ENCODE measurements at places on chromosomes 12 and 14.

DNA sequence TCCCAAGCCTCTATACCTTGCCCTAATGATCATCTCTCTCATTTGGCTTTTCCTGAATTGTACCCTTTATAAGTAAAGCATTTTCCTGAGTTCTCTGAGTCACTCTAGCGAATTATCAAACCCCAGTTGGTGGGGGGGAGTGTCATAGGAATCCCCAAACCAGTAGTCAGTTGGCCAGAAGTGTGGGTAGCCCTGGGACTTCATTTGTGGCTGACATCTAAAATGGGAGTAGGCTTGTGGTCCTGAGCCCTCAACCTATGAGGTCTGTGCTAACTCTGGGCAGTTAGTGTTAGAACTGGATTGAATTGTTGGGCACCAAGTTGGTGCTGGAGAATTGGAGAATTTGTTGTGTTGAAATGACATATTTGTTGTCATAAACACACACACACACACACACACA lies 91.3 kb downstream of the BBS10 start:
- DNase-seq, result no peak

- no peak for DNase-seq
Observed at GRCh38 chr12:120628919-120629318, 11.5 kb upstream of the CABP1 start.

- DNase-seq, result no peak
Observed at GRCh38 chr12:60333461-60333860, 737.6 kb downstream of the SLC16A7 start.

DNA sequence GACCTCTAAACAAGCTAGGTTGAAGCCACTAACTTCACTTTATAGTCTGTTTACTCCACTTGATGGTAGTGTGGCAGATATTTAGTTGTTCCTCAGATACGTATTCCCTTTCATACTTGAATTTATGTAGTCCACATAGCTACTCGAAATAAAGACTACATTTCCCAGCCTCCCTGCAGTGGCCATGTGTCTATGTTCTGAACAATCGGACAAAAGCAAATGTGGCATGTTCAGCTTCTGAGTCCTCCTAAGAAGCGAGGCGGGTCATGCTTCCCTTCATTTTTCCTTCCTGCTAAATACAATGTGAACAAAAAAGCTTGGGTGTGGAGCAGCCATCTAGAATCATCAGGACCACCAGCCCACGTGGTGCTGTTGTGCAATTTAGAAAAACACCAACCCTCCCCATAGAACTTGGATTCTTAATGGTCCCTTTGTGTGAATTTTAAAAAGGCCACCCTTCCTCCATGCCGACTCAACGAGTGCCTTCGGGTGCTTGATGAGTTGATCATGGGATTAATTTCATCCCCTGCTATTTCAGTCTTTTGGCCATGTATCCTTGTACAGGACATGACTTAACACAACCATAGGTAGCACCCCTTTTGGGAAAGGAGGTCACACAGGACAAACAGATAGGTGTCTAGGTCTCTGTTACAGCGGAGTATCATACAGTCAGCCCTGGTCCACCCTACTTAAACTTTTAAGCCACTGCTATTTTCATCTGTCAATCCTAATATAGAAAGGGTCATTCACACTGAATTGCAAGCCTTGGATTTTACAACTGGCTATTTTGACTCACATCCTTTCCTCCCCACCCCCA lies 60.7 kb downstream of the ZFC3H1 start:
- DNase-seq, result peak; percentile 3

- DNase-seq, result no peak
Observed at GRCh38 chr12:100345020-100345767, 11.7 kb upstream of the SLC17A8 start.

DNA sequence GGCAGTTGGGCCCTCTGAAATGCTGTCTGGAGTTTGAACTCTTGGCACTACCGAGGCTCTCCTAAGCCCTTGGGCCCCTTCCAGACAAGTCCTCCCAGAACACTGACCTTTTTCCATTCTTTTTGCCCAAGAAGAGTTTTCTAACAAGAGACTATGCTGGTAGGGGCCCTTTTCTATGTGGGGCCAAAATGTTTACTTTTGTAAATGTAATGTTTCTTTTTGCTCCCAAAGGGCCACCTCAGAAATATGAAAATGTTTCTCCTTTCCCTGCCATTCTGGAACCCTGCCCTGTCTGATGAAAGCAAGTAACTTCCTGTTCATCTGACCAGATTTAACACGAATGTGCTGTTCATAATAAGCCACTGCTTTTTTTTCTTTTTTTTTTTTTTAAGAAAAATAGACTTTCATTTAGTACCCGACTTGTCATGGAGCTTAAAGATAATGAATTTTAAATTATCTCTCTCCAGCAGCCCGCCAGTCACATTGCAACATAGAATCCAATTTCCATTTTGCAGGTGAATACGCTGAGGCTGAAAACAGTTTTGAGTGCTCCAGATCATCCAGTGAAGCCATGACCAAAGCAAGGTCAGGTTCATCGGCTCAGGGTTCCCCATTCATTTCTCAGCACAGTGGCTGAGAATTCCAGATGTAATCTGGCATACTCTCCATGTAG lies 169.9 kb downstream of the DPF3 start:
- peak; percentile 25 for DNase-seq

DNA sequence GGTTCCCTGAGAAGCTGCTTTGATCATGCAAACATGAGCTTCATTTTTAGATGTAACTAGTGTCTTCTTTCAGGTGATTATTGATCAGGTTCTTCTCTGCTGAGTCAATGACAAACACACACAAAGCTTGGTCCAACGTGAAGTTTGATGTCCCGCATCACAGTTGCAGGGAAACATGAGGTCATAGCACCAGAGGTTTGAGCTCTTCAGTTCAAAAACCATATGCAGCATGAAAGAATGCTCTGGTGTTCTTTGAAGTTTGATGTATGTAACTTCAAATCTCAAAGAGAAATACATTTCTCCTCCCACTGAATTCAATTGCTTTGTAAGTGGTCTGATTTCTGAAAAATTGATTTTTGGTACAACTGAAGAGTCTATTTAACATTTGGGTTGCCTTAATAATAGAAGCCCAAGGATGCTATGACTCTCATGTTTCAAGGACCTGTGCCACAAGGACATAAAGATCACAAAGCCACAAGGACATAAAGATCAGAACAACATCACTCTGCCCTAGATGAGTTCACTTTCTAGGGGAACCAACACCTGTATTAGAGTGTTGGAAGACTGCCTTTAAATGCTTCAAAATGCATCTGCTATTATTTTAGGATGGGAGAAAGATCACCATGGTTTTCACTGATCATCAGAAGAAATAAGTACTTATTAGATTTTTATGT lies 31.1 kb upstream of the AMIGO2 start:
- DNase-seq, result no peak

- DNase-seq, result peak; percentile 83
Observed at GRCh38 chr14:74326369-74327152, 21.7 kb upstream of the VRTN start.

DNA sequence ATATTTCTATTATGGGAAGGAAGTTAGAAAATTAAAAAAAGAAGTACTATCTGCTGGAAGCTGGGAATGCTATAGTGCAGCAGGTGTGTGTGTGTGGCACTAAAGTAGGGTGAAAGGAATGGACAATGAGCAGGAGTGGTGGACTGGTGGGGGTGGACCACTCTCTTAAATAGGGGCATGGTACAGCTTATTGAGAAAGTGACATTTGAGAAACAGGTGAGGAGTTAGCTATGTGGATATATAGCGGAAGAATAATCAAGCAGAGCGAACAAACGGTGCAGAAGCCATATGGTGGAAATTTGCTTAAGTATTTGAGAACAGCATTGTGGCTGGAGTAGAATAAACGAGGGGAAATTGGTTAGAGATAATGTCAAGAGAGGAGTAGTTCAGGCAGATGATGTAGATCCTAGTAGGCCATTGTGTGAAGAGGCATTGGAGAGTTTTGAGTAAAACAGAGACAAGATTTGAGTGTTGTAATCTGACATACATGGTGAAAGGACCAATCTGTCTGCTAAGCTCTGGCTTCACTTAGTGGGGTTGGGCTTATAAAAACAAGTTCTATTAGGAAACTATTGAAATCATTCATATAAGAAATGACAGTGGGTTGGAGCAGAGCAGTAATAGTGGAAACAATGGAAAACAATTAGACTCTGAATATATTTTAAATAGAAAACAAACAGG lies 149.2 kb upstream of the SYT10 start:
- no peak for DNase-seq

DNA sequence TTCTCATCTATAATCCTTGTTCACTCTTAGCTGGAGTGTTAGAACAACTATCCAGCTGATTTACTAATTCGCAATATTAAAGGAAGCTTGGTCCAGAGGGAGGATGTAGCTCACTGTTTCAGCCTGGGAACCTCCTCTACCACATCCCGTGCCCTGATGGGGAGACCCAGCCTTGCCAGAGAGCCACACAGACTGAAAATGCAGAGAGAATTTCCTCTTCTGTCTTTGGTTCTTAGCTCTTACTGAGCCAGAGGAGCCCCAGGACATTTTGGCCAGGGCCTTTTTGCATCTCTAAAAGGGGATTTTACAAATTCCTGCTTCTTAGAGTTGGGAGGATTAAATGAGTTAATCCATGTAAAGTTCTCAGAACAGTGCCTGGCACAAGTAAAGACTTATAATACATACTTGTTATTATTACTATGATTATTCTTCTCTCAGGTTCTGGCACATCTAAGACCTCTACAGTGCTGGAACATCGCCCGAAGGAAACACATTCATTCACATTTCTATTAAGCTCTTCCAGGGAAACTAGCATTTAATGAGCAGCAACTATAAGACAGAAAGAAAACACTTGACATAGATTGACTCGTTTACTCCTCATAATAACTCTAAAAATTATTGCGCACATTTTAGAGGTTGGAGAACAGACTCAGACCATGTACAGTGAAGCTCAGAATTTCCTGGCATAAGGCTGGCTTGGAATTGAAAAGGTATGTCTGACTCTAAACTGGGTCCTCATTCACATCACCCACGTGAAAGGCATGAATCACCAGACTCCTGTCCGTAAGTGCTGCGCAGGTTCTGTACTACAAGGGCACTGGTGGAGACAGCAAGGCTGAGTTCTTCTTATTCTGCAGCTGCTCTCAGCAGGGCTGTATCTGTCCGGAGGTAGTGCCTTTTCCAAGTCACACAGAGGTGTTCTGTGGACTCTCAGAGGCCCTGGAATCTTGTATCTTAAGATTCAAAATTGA lies 27.8 kb upstream of the AEBP2 start:
- DNase-seq, result peak; percentile 35

GRCh38 chr14:65686761-65687160 lies 274.2 kb downstream of the FUT8 start:
- DNase-seq, result no peak

GRCh38 chr12:3389986-3390385 lies 101.0 kb upstream of the PRMT8 start:
- DNase-seq, result peak; percentile 5

DNA sequence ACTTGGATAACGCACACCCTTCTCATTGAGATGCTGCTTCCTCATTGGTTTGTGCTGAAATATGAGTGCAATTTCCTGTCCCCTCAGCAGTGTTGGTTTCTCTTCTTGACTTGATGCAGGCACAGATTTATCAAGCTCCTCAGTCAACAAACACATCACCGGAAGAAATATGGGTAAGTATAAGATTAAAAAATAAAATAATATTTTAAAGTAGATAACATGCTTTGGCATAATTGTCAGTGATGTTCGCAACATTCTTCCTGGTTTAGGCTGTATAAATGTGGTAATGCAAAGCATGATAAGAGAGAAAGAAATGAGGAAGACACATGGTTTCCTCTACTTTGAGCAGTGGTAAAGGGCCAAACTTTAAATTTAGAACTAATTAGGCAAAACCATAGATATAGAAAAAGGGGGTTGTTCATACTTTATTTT lies at the start of gene GPR65:
Gene GPR65, plus strand, starts transcription at position 86 of the 432 bp plus-strand sequence. CDS start 5,713 bp downstream, outside the sequence.
- DNase-seq, result no peak

DNA sequence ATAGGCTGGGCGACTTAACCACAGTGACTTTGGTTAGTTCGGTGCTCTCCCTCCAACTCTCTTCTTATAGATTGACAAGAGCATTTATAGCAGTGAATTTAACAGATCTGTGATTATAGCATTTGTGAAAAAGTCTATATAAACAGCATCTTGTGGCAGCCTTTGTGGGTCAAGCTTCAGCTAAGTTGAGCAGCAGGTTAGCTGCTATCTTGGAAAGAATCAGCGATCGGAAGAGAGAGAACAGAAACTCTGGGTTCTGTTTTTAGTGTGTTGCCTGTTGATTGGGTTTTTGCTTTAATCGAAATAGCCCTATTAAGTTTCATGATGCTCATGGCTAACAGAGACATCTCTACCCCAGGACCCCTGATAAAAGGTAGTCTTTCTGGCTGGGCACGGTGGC lies 20.2 kb downstream of the EVL start:
- DNase-seq, result no peak

DNA sequence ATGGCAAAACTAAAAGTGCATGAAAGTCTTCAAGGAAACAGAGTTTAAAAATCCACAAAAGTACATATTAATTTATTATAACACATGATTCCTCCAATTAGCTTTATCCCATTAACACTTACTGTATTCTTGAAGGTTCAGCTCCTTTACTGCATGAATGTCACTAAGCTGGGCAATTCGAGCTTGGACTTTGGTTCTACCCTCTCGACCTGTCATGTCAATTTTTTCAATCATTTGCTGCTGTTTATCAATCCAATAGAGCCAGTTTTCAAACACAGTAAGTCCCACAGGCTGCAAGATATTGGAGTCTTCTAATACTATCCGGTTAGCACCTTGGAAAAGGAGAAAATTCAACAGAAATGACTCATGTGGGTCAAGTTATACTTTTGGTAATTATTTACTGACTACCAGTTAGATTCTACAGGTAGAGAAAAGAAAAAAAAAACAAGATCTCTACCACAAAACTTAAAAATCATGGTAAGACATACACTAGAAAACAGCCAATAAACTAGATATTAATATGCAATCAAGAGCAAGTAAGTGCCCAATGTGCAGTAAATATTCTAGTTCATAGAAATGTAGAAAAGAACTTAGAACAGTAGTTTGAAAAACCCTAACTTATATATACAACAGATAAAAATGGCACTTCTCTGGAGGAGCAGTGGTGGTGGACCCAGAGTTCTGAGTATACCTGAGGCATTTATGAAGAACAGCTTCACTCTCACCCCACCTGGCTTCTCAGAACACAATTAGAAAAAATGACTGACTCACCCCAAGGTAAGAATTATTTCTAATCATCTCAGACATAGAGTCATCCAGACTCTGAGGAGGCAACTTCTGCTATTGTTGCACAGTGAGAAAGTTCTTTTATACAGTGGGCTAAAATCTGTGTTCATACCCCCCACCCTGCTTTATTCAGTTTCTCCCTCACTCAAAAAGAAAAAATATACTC lies 67.7 kb downstream of the BCL2L14 start:
- DNase-seq, result no peak

- DNase-seq, result no peak
Observed at GRCh38 chr14:72788972-72789728, 104.8 kb downstream of the DPF3 start.

- DNase-seq, result no peak
Observed at GRCh38 chr12:32765906-32766305, 10.2 kb upstream of the YARS2 start.

Measured in tongue (tissue), 3 donors.